Stimulated activated naive B cell treated with anti-CD40 and anti-IgM and Interleukin-4, amounts not matched to agents 10 μg/mL and 1 μg/mL and 100 μg/mL, for 72 hours (primary cell): ENCODE measurements at places on chromosomes 16 and 17.

GRCh38 chr16:86082418-86083030, 183.6 kb downstream of the IRF8 start:
- DNase-seq = no peak

DNA sequence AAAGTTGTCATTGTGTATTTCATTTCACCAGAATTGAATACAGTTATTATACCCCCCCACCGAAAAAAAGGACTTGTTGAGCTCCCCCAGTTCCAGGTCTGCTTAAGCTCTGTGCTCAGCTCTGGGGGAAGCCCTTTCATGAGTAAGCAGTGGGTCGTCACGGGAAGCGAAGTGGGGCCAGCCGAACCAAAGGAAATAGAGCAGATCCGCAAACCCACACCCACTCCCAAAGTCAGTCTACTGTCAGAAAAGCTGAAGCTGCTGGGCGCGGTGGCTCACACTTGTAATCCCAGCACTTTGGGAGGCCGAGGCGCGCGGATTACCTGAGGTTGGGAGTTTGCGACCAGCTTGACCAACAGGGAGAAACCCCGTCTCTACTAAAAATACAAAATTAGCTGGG, 50.1 kb downstream of the PECAM1 start:
- no peak for DNase-seq

DNA sequence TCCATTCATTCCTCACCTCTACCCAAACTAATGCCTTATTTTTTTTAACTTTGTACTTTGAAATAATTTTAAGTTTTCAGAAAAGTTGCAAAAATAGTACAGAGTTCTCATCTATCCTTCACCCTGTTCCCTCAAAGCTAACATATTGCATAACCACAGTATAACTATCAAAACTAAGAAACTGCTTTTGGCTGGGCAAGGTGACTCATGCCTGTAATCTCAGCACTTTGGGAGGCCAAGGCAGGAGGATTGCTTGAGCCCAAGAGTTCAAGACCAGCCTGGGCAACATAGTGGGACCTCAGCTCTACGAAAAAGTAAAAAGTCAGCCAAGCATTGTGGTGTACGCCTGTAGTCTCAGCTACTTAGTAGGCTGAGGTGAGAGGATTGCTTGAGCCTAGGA, 147.7 kb downstream of the SKAP1 start:
- no peak for DNase-seq

DNA sequence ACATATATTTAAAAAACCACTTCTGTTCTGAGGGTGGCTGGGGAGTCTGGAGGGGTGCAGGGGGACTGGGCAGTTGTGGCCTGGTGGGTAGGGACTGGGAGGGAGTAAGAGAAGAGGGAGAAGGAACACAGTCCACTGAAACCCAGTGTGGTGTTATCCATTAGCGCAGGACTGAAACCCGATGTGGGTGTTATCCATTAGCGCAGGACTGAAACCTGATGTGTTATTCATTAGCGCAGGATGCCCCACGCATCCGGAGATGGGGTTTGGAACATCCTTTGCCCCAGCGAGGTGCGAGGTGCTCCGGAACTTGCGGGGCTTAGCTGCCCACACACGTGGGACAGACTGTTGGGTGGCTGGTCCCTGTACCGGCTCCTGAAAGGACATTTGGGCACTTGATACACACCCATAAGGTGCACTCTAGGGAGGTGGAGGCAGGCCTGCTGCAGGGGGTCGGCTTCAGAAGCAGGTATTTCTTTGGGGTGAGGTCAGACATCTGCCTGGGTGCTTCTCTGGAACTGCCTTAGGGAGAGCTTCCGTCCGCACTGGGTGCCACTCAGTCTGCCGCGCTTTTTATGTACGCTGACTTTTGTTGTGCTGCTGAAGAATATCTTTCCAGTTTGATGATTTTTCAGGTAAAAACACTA, 20.3 kb upstream of the FASN start:
- DNase-seq = no peak

- no peak for DNase-seq
Measured at GRCh38 chr17:58421711-58422110, 4.4 kb upstream of the RNF43 start.

GRCh38 chr17:68972119-68972704, 17.0 kb upstream of the ABCA8 start:
- DNase-seq = no peak

DNA sequence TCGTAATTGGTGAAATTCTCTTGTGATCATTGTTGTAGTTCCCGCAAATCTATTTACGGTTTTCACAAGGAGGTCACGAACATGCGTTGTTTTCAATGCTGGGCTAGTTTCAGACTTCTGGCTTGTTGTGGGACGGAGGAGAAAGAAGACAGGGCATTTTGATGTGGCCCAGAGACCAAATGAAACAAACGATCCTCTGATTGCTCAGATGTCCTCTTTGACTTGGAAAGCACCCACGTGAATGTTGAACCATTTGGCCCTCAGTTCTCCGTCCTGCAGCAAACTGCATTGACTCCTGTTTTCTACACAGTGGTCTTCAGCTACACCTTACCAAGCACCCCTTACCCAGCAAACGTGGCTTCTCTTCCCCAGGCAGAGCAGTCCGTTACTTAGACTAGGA, 391.0 kb downstream of the WWOX start:
- no peak for DNase-seq

DNA sequence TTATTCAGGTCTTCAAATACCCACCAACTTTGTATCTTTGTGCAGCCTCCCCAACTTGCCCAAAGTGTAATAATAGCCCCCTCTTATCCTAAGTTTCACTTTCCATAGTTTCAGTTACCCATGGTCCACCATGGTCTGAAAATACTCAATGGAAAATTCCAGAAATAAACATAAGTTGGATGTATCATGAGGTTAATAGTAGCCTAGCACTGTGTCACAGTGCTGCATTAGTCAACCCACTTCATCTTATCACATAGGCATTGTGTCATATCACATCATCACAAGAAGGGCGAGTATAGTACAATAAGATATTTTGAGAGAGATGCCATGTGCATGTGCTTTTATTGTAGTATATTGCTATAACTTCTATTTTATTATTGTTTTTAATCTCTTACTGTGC, 21.9 kb downstream of the OMG start:
- DNase-seq = no peak

GRCh38 chr16:85366031-85366763, 246.9 kb upstream of the GSE1 start:
- no peak for DNase-seq

- DNase-seq = no peak
Measured at GRCh38 chr16:89456419-89456959, 33.9 kb downstream of the ANKRD11 start.

- no peak for DNase-seq
Measured at GRCh38 chr17:16419929-16420271, 4.5 kb downstream of the TRPV2 start.

GRCh38 chr16:30820952-30821421, 34.0 kb upstream of the ZNF629 start:
- DNase-seq = no peak

DNA sequence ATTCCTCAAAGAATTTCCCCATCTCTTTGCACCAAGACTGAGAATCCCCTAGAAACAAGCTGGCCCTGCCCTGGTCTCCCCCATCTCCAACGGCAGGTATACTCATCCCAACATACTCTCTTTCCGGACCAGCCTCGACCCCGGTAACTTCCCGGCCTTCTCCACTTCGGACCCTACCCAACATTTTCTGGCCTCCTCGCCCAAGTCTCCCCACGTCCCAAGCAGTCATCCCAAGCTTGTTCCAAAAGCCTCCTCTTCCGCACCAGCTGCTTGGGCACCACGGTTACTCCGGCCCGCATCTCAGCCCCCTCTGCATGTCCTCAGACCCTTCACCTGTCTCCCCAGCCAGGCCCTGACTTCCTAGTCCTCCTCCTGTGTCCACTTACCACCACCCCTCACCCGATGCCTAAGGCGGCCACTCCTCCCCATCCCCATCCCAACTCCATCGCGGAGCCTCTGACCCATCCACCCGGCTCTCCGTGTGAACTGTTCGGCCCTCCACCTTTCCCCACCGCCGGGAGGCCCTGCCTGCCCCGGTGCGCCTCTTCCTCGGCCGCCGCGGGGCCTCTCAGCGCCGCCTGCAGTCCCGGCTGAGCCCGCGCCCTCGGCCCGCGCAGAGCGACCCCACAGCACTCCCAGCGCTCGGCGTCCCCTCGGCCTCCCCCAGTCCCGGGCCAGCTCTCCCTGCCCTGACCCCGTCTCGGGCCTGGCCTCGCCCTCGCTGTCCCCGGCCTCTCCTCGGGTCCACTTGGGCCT, 994 bp downstream of the PITPNA start:
- DNase-seq = no peak

- DNase-seq = no peak
Measured at GRCh38 chr16:63373744-63374143, 1337.5 kb upstream of the CDH8 start.

- no peak for DNase-seq
Measured at GRCh38 chr17:696369-696768, 18.3 kb downstream of the VPS53 start.

GRCh38 chr17:73309727-73310596, 1.8 kb downstream of the CDC42EP4 start:
- no peak for DNase-seq

DNA sequence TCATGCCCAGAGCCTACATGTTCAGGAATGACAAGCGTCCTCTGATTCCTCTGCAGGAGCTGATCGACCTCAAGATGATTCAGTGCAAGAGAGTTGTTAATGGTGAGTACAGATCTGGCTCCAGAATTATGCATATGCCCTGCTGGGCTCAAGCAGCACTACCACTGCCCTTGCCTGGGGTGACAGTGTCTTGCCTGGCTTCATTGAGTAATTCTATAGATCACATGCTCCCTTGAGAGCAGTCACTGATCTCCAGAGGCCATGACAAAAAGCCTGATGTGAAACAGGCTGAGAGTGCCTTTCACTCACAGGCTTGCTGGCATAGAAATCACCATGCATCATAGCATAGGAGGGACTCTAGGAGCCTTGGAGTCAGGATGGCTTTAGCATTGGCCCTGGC, 26.4 kb downstream of the DUS2 start:
- no peak for DNase-seq

DNA sequence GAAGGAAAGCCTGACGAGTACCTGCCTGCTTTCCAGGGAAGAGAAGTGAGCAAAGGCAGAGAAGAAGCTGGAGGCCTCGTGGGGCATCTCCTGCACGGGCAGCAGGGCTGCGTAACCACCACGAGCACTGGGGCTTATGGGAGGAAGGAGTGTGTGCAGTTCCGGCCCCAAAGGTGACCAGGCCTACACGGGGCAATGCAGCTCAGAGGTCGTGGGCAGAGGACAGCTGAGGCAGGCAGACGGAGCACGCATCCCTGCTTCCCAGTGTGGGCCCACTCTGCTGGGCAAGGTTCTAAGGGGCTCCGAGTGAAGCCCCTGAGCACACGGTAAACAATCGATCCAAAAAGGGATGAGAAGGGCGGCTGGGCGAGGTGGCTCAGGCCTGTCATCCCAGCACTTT, 109.7 kb downstream of the ANKRD11 start:
- no peak for DNase-seq
